Cardiac septum (tissue), 1 donor: ENCODE measurements at places on chromosomes 6 and 20.

DNA sequence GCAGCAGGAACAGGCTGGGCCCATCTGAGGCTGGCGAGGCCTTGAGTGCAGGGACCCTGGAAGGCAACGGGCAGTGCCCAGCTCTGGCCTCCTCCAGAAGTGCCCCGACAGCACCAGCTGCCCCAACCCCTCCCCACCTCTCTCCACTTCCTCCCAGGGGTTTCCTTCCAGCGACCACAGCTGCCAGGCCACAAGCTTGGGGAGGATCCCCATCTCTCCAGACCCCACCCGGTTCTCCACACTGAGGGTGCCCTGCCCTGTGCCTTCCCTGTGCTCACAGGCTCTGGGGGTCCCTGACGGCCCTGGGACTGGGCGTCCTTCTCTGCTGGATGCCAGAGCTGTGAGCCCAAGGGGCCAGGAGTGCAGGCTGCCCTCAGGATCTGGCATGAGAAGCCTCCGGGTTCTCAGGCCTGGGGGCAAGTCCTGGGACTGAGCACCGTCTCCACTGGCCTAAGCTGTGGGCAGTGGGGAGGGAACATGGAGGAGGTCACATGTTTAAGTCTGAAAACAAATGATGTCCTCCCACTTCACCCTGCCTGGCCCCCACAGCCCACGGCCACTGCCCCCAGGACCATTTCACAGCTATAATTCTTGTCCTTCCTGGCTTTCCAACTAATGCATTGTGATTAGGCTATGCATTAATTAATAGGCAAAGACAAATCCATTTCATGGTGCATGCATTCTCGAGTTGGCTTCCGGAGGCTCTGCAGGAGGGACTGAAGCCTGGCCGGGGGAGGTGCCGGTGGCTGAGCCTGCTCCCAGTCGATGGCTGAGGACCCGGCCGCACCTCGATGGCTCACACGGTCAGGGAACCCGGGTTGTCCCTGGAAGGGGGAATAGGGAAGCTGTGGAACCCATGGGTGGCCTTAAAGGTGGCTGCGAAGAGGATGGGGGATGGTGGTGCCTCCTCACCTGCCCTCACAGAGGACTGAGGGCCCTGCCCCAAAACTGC, 24.4 kb downstream of the BHLHE23 start:
- no peak for DNase-seq

- no peak for DNase-seq
Observed at GRCh38 chr6:44898296-44898930, 429.7 kb upstream of the RUNX2 start.

GRCh38 chr6:43606019-43606418, 23.0 kb downstream of the GTPBP2 start:
- no peak for DNase-seq

DNA sequence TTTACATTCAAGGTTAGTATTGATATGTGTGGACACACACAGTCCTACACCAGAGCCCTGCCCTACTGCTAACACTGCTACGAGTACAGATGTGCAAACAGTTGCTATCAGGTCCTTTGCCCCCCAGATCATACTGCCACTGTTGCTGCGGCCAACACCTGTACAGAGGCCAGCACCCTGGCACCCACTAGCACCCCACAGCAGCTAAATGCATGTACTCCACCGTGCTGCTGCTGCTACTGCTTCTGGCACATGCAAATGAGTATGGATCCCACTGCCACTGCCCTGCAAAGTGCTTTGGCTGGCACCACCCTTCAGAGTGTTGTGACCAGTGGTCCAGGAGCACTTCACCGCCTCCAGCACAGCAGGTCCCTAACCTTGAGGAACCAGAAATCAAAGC, 621.9 kb downstream of the GRIK2 start:
- DNase-seq, result peak; percentile 65

- DNase-seq, result no peak
Observed at GRCh38 chr6:109008537-109009235, 86.0 kb downstream of the SESN1 start.

GRCh38 chr6:45422503-45423110, 44.9 kb upstream of the SUPT3H start:
- DNase-seq, result peak; percentile 81
